ENCODE measurements at places on chromosomes 16 and 17.

DNA sequence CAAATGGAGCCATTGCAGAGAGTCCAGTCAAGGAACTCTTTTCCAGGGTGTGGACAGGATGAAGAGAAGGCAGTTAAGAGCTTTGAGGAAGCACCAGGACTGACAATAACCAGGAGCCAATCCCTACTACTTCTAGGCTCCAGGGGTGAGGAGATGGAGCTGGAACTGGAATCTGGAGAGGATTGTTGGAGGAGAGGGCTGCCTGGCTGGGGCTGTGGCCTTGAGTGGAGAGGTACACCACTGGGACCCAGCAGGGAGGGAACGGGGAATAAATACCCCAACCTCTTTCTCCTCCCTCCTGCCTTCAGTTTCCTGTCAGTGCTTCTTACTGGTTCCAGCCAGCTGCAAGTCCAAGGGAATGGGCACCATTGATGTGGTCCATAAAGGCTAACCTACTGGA is 32.2 kb upstream of the TMEM220 start:
- no peak for DNase-seq

GRCh38 chr16:11456741-11457140 is 111.5 kb downstream of the RMI2 start:
- DNase-seq, result no peak

GRCh38 chr16:75483222-75483621 is 12.0 kb downstream of the CHST6 start:
- no peak for DNase-seq

- no peak for DNase-seq
Observed at GRCh38 chr17:38421171-38421841, 7.0 kb upstream of the ARHGAP23 start.

- no peak for DNase-seq
Observed at GRCh38 chr17:6164996-6165395, 94.8 kb downstream of the WSCD1 start.

Data from B cell (primary cell).